ENCODE measurements at places on chromosomes 7 and 10.

DNA sequence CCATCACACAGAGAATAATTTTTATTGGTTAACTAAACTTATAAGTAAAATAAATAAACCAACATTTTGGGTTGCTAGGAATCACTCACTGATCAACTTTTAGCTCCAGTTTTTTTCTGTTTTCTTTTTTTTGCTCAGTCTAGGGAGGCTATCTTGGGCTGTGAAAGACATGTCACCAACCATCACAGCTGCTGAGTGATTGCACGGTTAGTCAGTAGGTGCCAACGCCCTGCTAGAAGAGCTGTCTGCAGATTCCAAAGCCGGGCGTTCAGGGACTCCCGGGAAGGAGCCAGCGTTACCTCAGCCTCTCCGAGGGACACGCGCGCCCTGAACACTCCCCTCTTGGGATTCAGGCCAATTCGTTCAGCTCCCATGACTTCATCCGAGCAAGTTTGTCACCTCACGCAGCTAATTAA is 604 bp upstream of the STAM start:
- peak; percentile 80 for DNase-seq

GRCh38 chr7:80940539-80941207 is 21.8 kb upstream of the SEMA3C start:
- DNase-seq = no peak

DNA sequence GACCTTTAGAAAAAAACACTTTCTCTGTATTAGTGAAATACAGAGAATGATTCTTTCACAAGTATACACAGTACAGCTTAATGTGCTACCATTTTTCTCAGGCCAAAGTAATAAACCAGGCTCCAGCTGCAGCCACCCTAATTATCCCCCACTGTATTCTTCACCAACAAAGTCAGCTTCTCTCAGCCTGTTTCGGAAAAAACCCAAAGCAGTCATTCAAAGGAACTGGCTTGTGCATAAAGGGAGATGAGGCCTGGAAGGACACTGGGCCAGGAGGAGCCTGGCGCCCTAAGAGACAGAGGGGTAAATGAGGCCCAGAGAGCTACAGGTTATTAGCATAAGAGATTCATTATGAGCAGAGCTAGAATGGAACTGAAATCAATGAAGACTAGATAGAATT is 9.2 kb downstream of the USP54 start:
- DNase-seq = no peak

DNA sequence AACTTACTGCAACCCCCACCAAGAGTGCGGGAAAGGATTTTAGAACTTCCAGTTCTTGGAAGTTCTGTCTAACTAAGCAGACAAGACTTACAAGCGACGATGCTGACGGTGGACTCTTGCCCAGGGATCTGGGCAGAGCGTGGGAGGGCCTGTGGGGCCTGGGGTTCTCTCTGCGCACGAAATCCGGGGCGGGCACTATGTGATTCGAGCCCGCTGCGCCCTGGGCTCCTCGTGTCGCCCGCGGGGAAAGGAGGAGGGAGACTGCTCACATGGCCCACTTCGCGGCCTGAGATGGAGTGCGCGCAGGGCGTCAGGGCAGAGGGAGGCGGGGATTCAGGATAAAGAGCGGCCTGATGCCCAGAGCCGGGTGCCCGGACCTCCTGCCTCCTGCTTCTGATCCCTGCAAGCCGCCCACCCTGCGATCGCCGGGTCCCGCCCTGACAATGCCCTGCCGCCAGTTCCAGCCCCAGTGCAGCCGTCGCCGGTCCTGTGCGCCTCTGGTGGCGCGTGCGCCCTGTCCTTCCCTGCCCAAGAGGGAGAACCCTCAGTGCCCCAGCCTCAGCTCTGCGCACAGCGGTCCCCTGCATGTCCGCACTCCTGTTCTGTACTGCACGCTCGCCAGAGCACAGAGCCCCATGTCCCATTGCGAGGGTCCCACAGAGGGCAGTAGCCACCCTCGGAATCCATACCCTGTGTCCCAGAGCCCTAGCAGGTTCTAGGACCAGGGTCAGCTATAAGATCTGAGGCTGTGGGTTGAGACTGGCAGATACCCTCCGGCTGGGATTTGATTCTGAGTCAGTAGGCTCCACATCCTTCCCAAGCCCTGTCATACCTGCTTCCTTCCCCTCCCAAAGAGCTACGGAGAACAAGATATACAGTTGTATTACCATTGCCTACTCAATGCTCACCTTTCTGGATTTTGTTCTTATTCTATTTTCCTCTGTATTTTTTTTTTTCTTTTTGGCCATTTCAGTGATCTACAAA is 99.4 kb upstream of the TMEM106B start:
- DNase-seq = no peak

DNA sequence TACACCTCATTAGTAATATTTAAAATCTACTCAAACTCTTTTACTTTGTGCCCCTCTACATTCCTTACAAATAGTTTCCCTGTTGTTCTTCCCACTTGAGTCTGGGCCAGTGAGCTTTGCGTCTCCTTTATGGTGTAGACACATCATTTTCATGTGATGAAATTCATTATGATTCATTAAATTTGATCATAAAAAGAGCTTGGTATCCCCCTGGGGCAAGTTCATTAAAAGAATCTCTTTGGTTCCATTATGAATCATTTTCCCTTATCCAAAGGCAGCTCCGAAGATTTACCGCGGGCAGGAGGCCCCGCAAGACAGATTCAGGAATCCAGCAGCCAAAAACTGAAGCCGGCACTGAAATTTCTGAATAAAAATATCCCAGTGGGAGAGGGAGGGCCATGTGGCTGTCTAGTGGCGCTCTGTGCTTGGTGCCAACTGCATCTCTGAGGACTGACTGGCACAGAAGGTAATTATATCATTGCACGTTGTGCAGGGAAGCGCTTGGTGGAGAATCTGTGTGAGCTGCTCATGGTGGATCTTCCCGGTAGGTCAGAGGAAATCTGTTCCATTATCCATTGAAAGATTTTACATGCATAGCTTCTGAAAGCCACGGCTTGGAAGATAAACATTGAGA is 151.4 kb upstream of the PITRM1 start:
- no peak for DNase-seq
